ENCODE measurements at places on chromosomes 4 and X. TPM values are rescaled to one million over a fixed set of nuclear protein-coding genes. Genes with fewer than 3 reads are reported as not detected.

DNA sequence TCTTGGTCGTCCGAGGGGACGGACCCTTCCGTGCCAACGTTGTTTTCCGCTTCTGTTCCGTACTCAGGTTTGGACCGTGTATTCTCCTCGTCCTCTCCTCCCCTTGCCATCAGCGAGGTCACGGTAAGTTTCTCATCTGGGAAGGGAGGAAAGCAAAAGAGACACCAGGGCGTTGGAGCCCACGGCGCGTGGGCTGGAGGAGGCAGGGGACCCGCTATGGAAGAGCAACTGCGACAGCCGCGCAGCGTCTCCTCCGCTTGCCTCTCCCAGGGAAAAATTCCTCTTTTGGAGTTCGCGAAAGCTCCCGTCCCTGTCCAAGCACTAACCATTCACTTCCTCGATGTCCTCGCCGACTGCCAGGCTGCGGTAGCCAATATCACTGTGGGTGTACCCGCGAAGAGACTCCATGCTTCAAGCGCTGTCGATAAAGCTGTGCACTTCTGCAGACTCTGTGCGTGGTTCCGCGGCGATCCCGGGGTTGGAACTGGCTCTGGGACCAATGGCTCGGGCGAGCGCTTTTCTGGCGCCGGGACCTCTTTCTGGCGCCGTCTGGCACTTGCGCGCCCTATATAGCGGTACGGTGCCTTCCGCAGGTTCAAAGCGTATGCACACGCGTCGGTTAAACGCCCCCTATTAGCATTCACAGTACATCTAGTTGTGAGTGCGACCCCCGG is at the start of gene ESX1:
TSS of gene ESX1 (minus strand) at position 492 of the 674 bp plus-strand sequence. CDS start at position 408, 84 bp downstream.
- DNase-seq = no peak

The GABRB1 gene
- total RNA-seq = not detected

DNA sequence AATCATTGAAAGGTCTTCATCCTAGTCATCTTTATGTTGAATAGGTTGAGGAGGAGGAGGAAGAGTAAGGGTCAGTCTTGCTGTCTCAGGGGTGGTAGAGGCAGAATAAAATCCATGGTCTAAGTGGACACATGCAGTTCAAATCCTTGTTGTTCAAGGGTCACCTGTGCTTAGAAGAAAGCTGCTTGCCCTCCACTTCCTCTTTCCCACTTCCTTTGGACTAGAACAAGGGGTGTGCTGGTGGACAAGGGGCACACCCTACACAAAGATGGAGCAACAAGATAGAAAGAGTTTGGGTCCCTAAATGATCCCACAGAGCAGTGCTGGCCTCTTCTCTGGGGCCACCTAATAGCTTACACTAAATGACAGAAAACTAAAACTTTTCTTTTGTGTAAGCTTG is 47.9 kb downstream of the HSD17B13 start:
- no peak for DNase-seq

The GATA1 gene
- total RNA-seq = 0.23 TPM

The DLG3 gene
- 3.0 TPM for total RNA-seq

DNA sequence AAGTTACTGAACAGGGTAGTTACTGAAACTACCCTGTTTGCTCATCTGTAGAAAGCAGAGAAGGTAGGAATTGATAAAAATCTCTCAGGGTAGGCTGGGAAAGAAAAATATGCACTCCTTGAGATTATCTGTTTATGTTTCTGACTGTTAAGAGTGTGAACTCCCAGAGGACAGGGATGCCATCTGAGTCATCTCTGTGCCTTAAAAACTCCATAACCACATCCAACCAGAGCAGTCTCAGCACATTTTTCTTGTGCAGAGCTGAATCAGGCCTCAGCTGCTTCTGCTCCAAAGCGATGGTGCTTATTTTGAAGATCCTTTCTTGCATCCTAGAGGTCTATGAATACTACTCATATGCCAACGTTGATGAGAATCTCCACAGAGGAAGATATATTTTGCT is 9.9 kb downstream of the CENPVL3 start:
- no peak for DNase-seq

GRCh38 chr4:83362492-83363329 is 28.1 kb upstream of the HPSE start:
- no peak for DNase-seq

GRCh38 chrX:133330956-133331355 is 84.3 kb downstream of the GPC4 start:
- DNase-seq = no peak

The FAM236B gene
- not detected for total RNA-seq

DNA sequence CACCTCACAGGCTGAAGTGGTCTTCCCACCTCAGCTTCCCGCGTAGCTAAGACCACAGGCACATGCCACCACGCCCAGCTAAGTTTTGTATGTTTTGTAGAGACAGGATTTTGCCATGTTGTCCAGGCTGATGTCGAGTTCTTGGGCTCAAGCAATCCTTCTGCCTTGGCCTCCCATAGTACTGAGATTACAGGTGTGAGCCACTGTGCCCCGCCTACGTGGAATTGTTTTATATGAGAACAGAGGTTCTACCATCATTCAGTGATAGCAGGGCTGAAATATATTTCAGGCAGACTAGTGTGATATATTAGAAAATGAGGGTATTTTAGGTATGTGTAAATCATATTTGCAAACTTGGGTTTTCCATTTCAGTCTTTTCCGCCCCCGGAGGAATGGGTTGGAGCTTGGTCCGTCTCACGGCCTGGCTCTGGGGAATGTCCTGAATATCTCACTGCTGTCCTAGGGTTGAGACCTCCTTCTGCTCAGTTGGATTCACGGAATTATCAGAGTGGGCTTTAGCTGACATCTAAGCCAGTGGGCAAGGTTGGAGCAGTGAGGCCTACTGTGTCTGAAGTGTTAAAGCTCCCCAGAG is 19.9 kb downstream of the NSD2 start:
- DNase-seq = no peak

GRCh38 chrX:103513067-103513466 is 6.2 kb downstream of the RAB40A start:
- no peak for DNase-seq

The STARD8 gene
- 4.6 TPM for total RNA-seq

The TRAM1L1 gene
- total RNA-seq = 0.72 TPM

The HEPH gene
- 0.08 TPM for total RNA-seq

DNA sequence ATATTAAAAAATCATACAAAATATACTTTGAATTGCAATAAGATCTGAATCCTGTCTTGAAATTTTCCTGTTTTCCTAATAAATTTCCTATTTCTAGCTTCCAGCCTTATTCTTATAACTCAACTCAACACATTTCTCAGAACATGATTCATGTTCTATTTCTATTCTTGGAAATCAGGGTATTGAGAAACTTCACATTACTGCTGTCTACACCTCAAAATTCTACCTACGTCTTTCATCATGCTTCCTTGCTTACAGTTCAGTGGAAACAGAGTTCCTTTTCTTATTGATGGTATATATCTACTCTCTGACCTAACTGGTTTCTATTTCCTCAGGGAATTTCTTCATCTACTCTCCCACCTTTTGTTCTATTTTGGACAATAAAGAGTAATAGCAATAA is 2139.0 kb downstream of the ARAP2 start:
- no peak for DNase-seq

GRCh38 chrX:66633541-66633940 is 5.3 kb downstream of the EDA2R start:
- DNase-seq = no peak

- DNase-seq = no peak
Measured at GRCh38 chr4:140351093-140352075, 22.1 kb upstream of the SCOC start.

DNA sequence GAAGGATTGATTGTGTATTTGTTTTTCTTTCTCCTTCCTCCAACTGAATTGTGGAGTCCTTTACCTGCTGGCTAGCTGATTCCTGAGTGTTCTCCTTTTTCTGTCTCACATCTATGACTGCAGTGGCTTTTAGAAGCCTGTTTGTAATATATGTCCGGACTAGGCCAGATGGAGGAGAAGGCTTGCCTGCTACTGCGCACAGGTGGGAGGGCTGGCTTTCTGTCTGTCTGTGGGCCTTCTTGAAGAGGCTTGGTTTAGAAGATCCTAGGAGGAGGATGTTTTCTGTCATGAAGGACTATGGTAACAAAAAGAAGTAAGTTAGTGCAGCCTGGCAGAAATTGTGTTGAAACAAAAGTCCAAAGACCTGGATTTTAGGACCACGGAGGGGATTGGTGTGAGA is 8.5 kb downstream of the PPP1R3F start:
- DNase-seq = no peak

DNA sequence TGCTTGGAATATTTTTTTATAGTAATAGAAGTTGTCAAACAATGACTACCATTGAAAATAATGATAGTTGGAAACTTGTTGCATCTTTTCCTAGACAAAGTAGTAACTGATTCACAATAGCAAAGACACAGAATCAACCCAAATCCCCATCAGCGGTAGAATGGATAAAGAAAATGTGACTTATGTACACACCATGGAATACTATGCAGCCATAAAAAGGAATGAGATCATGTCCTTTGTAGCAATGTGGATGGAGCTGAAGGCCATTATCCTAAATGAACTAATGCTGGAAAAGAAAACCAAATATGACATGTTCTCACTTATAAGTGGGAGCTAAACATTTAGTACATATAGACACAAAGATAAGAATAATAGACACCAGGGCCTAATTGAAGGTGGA is 49.7 kb downstream of the ATP10D start:
- DNase-seq = no peak

DNA sequence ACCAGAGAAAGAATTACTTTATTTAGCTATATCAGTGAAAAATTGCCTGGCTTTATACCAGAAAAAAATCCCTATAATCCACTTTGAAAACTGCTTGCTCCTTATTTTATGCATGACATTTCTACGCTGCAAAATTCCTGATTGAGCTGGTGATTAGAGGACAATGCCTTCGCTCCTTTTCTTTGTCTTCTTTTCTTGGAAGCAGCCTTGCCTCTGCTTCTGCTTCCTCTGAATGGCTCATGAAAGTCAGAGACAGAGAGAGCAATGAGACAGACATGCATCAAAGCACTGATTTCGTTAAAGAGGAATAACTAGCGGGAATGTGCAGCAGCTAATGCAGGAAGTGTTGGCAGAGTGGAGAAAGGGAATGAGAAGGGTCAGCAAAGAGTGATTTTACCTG is 294.3 kb upstream of the IGFBP7 start:
- no peak for DNase-seq

- DNase-seq = no peak
Measured at GRCh38 chr4:2296631-2297601, 35.0 kb upstream of the MXD4 start.

GRCh38 chr4:14336656-14337055 is 665.6 kb upstream of the CPEB2 start:
- peak; percentile 5 for DNase-seq

The IGSF1 gene
- total RNA-seq = 0.08 TPM

DNA sequence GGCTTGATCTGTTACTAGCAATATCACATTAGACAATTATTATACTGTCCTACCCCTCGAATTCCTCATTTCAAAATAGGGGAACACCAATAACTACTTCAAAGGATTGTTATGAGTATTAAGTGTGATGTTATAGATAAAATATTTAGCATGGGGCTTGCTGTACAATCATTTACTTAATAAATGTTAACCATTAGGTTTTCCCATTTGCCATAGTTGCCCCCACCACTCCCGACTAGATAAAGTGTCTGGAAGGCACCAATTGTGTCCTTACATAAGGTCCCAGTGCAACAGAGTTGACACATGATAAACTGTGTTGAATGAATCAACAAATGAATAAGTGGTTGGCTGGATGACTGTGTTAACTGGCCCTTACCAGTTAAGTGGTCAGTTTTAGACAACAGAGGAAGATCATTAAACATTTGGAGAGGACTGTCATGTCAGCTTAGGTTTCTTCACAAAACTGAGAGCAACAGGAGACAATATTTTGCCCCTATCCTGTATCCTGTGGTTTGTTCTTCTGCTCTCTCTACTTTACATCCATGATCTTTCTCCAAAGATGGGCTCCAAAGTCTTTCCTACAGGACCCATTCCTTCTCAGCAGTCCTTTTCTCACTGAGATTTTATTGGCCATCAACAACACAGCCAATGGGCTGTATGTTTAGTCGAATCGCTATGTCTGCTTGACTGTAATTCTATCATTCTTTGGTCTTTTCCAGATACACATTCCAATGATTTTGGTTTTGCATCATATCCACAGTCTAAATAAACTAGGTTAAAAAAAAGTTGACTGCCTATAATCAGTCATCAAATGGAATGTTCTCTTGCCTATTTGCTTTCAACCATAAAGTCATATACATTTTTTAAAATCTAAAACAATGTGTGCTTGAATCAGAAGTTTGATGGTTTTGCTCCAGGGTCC is 74.4 kb downstream of the RNF150 start:
- no peak for DNase-seq

GRCh38 chrX:25014366-25014838 is 1.4 kb downstream of the ARX start:
- no peak for DNase-seq

The PRDM5 gene
- total RNA-seq = 8.4 TPM

The RNF212 gene
- total RNA-seq = not detected

The MAGEH1 gene
- 5.7 TPM for total RNA-seq

GRCh38 chr4:152962150-152962549 is 26.0 kb downstream of the FHDC1 start:
- no peak for DNase-seq

The SORBS2 gene
- 8.4 TPM for total RNA-seq

DNA sequence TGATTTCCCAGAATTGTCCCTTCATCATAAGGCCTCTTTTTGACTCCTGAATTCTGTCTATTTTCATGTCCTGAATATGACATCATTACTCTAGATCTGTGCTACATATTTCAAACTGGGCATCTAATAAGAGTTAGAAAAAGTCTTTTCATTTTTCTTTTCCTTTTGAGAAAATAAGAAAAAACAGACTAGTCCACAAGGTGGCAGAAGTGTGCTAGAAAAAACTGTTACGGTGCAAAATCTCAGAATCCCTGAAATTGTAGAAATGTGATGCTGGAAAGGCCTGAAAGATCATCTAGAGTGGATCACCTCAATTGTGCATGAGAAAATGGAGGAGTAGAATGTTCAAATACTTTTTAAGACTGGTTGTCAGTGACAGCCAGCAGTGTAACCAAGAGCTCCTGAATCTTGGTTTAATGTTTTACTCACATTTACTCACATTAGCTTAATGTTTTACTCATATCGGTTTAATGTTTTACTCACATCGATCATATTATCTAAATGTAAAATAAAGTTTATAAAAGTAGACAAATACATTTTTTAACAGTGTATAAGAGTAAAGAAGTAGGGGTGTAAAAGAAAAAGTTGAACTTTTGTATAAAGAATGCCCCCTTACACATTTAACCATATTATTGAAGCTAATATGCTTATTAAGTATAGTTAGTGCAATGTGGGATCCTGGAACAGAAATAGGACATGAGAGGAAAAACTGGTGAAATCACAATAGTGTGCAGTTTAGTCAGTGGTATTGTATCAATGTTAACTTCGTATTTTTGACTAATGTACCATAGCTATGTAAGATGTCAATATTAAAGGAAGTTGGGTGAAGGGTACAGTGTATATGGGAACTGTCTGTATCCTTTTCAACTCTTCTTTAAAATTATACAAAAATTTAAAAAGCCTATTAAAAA is 15.2 kb downstream of the ASB11 start:
- DNase-seq = no peak

- DNase-seq = no peak
Measured at GRCh38 chr4:176726803-176727202, 65.9 kb downstream of the VEGFC start.

DNA sequence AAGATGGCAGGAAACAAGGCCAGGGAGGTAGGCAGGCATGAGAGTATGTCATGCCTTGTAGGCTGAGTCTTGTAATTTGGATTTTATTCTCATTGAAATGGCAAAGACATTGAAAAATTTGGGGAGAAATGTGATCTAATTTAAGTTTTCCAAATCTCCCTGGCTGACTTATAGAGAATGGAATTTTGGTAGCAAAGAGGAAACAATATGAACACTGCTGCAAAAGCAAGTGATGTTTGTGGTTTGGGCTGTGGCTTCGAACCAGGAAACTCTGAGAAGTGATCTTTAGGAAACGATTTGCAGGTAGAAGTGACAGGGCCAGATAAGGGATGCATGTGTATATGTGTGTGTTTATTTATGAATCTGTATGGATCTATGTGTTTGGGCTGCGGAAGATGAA is 35.6 kb downstream of the ARSJ start:
- no peak for DNase-seq
